Left lobe of liver (tissue), 2 donors: ENCODE measurements at places on chromosomes 1 and 21. TPM values are rescaled to one million over a fixed set of nuclear protein-coding genes. Genes with fewer than 3 reads are reported as not detected.

DNA sequence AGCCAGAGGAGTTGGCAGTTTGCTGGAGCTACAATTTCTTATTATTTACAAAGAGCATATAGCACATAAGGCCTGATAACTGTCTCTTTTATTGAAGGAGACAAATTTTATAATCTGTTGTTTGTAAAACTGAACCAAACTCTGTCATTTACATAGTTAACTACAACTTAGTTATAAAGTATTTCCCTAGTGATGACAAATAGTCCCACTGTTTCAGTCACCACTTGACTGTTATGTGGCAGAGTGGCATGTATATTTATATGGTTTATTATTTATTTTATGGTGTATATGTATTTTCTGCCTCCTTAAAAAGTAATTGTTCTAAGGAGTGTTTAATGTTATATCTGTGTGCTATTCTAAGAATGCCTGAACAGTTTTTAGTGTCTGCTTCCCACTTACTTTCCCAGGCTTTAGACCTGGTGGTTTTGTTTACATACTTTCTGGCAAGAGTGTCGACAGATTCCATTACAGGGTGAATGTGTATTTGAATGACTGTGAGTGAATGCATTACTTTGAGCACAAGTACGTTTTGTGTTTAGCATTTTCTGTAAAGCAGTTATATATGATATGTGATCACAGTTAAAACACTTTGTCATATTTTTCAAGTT lies 10.0 kb downstream of the TSEN15 start:
- DNase-seq, result no peak

Gene KRTAP13-2
- not detected for total RNA-seq

Gene HSD3B2
- total RNA-seq, result 0.83 TPM

DNA sequence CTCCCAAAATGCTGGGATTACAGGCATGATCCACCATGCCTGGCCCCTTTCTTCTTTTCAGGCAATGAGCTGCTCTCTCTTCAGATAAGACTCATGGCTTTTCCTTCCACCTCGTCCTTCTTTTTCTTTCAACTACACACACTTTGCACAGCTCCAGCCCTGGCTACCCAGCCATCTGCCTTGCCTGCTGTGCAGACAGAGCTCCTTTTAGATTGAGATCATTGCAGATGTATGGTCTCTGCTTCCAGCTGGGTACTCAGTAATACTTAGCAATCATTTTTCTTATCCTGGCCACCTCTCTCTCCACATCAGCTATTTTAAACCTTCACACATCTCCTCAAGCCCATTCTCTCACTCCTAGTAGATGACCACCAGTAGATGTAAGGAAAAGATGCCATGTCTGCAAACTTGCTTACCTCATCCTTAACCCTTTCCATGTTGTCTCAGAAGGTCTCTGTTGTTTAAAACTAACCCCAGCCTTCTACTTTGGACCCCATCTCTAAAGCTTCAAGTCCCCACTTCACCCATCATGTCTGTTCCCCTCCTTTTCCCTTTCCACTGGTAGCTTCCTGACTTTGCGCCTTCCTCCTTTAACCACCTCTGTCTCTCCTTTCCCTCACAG lies 7.3 kb downstream of the RAB4A start:
- DNase-seq, result no peak

GRCh38 chr1:202329891-202330290 lies 11.8 kb downstream of the UBE2T start:
- no peak for DNase-seq

Gene ZNF593OS
- not detected for total RNA-seq

DNA sequence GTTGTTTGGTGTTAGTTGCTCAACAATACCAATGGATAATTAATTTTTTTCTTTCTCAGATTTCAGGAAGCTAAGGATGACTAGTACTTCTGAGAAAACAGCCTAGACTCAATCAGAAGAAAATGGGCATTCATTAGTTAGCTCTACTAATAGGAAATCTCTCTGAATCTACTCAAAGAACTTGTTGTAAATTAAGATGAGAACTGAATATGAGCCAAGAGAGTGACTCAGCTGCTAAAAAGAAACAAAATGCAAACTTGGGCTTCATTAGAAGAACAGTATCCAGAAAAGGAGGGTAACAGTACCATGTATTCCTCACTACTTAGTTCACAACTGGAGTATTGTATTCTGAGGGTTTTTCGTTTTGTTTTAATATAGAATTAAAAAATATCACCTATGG lies 12.5 kb downstream of the FOXJ3 start:
- DNase-seq, result no peak

- DNase-seq, result no peak
Observed at GRCh38 chr21:15671188-15671587, 58.6 kb upstream of the USP25 start.

- DNase-seq, result no peak
Observed at GRCh38 chr1:36285443-36286101, 20.6 kb upstream of the SH3D21 start.

- DNase-seq, result no peak
Observed at GRCh38 chr1:20409012-20409411, 77.0 kb downstream of the CAMK2N1 start.

Gene PTPRU
- 19.5 TPM for total RNA-seq

Gene SIM2
- not detected for total RNA-seq

- no peak for DNase-seq
Observed at GRCh38 chr1:234396871-234397270, 23.6 kb downstream of the COA6 start.

- DNase-seq, result no peak
Observed at GRCh38 chr1:209160230-209160629, 423.3 kb upstream of the CAMK1G start.

Gene CHI3L2
- 0.23 TPM for total RNA-seq

- DNase-seq, result no peak
Observed at GRCh38 chr1:100456880-100457279, 81.1 kb upstream of the GPR88 start.

DNA sequence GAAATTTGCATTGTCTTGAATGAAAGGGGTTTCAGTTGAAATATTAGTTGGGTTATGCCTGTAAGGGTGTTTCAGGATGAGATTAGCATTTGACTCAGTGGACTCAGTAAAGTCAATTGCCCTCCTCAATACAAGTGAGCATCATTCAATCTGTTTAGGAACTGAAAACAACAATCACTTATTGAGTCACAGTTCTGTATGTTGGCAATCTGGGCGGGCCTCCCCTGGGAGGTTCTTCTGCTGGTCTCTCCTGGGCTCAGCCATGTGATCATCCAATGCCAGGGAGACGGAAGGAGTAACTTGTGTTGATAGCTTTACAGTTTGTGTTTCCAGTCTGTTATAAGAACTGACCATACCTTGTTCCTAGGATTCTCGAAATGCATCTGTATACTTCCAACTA lies 262.9 kb upstream of the RUNX1 start:
- no peak for DNase-seq

Gene HSD3B1
- total RNA-seq, result not detected

GRCh38 chr1:208681878-208682663 lies 437.9 kb upstream of the PLXNA2 start:
- no peak for DNase-seq

DNA sequence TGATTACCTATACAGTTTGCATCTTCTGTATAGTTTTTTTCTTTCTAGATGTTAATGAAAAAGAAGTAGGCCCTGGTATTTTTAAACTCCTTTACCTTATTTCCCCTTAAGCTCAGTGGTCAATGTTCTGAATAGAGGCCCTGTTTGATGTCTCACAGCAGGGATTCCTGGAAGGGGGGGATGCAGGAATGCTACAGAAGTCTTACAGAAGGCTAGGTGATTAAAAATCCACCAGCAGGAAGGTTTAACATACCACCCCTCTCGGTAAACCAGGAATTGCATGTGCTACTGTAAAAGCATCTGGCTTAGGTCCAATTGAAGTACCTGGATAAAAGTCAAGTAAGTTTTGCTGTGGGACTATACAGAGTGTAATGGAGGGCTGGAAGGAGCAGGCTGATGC lies 78.3 kb downstream of the NOS1AP start:
- no peak for DNase-seq

DNA sequence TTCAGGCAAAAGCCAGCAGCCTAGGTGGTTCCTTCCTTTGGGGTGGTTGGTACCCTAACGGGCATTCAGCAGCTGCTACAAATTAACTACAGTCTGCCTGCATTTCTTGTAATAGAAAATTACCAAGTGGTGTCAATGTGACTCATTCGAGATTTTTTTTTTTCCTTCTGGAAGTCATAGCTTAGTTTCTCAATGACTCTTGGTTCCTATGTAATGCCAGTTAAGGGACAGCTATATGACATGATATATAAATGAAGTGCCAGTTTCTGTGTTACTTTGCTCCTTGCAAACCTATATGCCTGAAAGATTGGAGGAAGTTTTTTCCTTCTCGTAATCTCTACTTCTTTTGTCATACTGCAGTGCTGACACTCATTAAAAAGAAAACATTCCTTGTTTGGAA lies 2.6 kb downstream of the MGST3 start:
- no peak for DNase-seq

Gene TMEM51
- total RNA-seq, result 2.4 TPM

Gene LMOD1
- total RNA-seq, result 1.0 TPM

Gene DNAJC6
- total RNA-seq, result 0.25 TPM
